Ovary (tissue), 10 donors: ENCODE measurements at places on chromosomes 2 and 18. TPM values are rescaled to one million over a fixed set of nuclear protein-coding genes. Genes with fewer than 3 reads are reported as not detected.

- H3K36me3 ChIP-seq = no peaks in the 10 kb centered on the region
- H3K27ac ChIP-seq = no peak overlapping the region
- no peaks in the 10 kb centered on the region for H3K4me1 ChIP-seq
- no peak overlapping the region for H3K4me3 ChIP-seq
Measured at GRCh38 chr2:231016566-231017230, 20.6 kb upstream of the C2orf72 start.

GRCh38 chr2:66481100-66481549 is 46.2 kb downstream of the MEIS1 start:
- no peak overlapping the region for H3K27ac ChIP-seq
- H3K36me3 ChIP-seq = no peaks in the 10 kb centered on the region
- no peak for DNase-seq
- H3K4me3 ChIP-seq = no peak overlapping the region
- H3K4me1 ChIP-seq = peaks cover 11% of the 10 kb centered on the region
- H3K27me3 ChIP-seq = no peaks in the 10 kb centered on the region

DNA sequence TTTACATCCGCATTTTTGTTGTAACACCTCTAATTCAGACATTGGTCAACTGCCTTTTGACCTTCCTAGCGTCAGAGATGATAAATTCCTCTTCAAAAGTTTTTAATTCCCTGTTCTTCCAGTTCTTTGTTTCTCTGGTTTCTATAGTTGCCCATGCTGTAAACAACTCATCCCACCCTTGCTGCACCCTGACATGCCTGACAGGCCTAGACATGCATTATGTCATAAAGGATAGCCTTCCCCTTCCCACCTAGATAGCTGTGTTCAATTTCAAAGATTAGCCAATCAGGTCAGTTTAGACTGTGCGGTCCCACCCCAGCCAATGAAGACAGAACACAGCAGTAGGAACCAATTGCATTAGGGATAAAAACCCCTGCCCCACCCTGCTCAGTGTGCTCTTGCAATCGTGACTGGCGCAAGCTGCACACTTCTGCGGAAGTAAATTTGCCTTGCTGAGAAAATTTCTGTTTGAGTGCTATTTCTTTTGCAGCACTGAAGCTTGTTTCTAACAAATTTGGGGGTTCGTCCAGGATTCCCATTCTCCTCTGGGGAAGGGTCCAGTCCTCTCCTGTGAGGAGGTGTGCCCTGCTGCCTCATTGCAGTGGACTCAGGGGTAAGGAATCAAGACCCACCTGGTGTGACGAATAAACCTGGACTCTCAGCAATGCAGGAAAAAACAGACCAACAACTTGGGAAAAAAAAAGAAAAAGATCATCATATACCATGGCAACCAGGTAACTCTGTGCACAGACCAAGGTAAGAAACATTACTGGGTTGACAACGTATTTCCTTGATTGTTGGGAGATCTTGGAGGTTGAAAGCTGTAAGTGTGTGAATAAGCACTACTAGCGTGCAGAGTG is 9.1 kb upstream of the SAP130 start:
- DNase-seq = no peak
- H3K27ac ChIP-seq = no peak overlapping the region
- no peaks in the 10 kb centered on the region for H3K4me1 ChIP-seq
- no peaks in the 10 kb centered on the region for H3K27me3 ChIP-seq
- no peak overlapping the region for H3K4me3 ChIP-seq
- no peaks in the 10 kb centered on the region for H3K36me3 ChIP-seq

MDH1B gene
- total RNA-seq = 4.0 TPM
